Mucosa of gallbladder (tissue), 1 donor: ENCODE measurements at places on chromosomes 2 and 18. TPM values are rescaled to one million over a fixed set of nuclear protein-coding genes. Genes with fewer than 3 reads are reported as not detected.

- DNase-seq: no peak
Observed at GRCh38 chr2:17057109-17058017, 391.7 kb upstream of the CYRIA start.

The NAT8 gene
- 2.4 TPM for total RNA-seq

DNA sequence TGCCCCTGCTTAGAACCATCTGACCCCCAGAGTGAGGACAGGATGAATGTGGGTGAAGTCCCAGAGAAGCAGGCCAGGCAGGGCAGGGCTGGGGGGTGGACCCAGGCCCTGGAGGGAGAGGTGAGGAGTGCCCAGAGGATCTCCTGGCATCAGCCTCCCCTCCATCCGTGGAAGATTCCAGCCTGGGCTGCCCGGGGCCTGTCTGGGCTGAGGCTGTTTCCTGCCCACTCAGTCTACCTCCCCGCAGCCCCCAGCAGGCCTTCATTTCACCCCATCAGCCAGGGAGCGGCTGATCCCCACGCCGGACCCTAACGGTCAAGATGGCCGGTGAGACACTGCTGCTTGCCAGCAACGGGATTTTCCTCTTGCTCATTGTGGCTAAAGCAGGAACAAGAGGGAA lies 35.3 kb upstream of the OTOF start:
- DNase-seq: no peak

DNA sequence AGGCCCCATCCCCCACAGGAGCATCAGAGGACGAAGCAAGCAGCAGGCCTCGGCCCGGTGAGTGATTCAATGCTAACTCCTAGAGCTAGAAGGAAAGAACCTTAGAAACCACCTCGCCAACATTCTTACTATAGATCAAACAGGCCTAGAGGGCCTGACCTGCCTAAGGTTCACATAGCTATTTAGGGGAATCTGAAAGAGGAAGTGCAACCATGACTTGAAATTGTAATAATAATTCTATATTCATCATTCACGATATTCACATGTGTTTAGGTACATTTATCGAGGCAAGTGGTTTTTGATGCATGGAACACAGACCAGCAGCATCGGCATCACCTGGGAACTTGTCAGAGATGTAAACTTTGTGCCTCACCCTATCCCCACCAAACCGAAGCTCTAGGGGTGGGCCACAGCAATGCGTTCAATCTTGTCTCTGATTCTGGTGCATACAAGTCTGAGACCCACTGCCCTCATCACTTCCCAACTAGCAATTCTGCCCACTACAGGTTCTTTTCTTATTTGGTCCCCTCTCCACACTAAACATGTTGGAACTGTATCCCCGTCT lies 78.0 kb upstream of the DNMT3A start:
- DNase-seq: no peak

The FOXI3 gene
- total RNA-seq: not detected

- no peak for DNase-seq
Observed at GRCh38 chr2:207975921-207976320, 49.4 kb downstream of the PLEKHM3 start.

DNA sequence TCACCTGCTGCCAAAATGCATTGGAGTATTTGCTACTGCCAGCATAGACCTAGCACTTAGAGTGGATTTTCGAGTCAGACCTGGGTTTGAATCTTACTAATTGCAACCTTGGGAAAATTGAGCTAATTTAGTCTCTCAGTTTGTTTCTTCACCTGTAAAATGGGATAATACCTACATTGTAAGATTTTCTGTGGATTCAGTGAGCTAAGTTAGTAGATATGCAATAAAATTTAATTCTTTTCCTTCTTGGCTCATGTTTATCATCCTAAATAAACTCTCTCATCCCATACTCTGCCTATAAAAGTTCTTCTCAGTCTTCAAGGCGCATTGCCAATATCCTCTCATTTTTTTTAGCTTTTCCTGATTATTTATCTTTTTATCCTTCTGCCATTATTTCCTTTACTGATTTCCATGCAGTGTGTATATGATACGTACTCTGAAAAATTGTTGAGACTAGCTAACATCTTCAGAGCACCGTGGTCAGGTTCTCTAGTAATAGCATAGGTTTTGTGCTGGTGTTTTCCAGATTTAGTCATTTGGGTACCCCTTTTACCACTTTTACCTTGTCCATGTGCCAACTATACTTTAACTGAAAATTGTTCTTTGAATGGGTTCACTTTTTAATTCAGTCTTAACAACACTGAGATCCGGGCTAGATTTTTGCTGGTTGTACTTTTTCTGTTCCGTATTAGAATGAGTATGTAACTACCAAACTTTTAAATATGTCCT lies 7.3 kb downstream of the CEP192 start:
- DNase-seq: no peak

The KIF1A gene
- total RNA-seq: 1.6 TPM

The RGPD3 gene
- total RNA-seq: 0.14 TPM

- no peak for DNase-seq
Observed at GRCh38 chr2:203470371-203470770, 64.7 kb downstream of the RAPH1 start.

- DNase-seq: no peak
Observed at GRCh38 chr18:23608211-23608610, 21.9 kb upstream of the NPC1 start.

- peak; percentile 91 for DNase-seq
Observed at GRCh38 chr2:241354668-241355658, 1.1 kb upstream of the FARP2 start.

The TMEM247 gene
- not detected for total RNA-seq

DNA sequence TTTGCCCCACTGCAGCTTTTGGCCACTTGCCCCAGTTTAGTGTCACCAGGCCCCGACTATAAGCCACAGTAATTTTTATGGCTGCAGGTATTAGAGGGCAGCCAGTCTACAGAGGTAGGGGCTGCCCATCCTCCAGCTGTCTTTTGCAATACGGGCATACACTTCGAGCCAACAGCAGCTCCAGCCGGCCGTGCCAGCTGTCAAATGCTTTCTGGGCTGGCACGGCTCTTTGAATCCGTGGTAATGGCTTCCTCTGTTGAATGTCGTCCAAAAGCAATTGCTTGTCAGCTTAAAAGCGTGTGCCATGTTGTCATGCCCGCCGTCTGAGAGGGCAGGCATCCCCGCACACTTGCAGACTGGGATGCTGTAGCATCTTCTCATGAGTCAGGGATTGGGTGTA lies 41.3 kb downstream of the BCL2L11 start:
- no peak for DNase-seq
